ENCODE measurements at places on chromosomes 7 and 10. TPM values are rescaled to one million over a fixed set of nuclear protein-coding genes. Genes with fewer than 3 reads are reported as not detected.

The TEX36 gene
- not detected for polyA plus RNA-seq

The ZNF853 gene
- 46.8 TPM for polyA plus RNA-seq

The ADRB1 gene
- polyA plus RNA-seq, result 4.0 TPM

The GLRX3 gene
- polyA plus RNA-seq, result 101 TPM

The ZNF503 gene
- polyA plus RNA-seq, result 32.2 TPM

The HOXA1 gene
- polyA plus RNA-seq, result 3.1 TPM

The VAX1 gene
- not detected for polyA plus RNA-seq

The TRIL gene
- 66.0 TPM for polyA plus RNA-seq

The FBH1 gene
- polyA plus RNA-seq, result 74.0 TPM

The FAM221A gene
- polyA plus RNA-seq, result 20.6 TPM

The FOXI2 gene
- polyA plus RNA-seq, result 0.06 TPM

The FXYD4 gene
- not detected for polyA plus RNA-seq

The DNAJC1 gene
- polyA plus RNA-seq, result 16.1 TPM

The DOCK1 gene
- 39.0 TPM for polyA plus RNA-seq

The SPDYE8 gene
- polyA plus RNA-seq, result 1.6 TPM

The TBRG4 gene
- polyA plus RNA-seq, result 39.2 TPM

The PRKG1 gene
- 11.9 TPM for polyA plus RNA-seq

The SNCG gene
- polyA plus RNA-seq, result 545 TPM

The DDX50 gene
- polyA plus RNA-seq, result 34.2 TPM

The SEMA3C gene
- 52.9 TPM for polyA plus RNA-seq

The ADCYAP1R1 gene
- polyA plus RNA-seq, result 188 TPM

The RELN gene
- polyA plus RNA-seq, result 63.2 TPM

The PLXNA4 gene
- 25.1 TPM for polyA plus RNA-seq

The ARHGEF35 gene
- 0.89 TPM for polyA plus RNA-seq

The ALOX5 gene
- 3.8 TPM for polyA plus RNA-seq

The PDK4 gene
- 22.5 TPM for polyA plus RNA-seq

The EPHA1 gene
- polyA plus RNA-seq, result 6.6 TPM

The MLXIPL gene
- 4.4 TPM for polyA plus RNA-seq

The CFAP46 gene
- 14.2 TPM for polyA plus RNA-seq

The SKIDA1 gene
- polyA plus RNA-seq, result 4.9 TPM

The GPC2 gene
- 47.7 TPM for polyA plus RNA-seq

The TEX47 gene
- polyA plus RNA-seq, result not detected

The THNSL1 gene
- 8.8 TPM for polyA plus RNA-seq

The SCRN1 gene
- 150 TPM for polyA plus RNA-seq

The SP8 gene
- 7.7 TPM for polyA plus RNA-seq

The MRC1 gene
- polyA plus RNA-seq, result 2.4 TPM

The RTKN2 gene
- 13.0 TPM for polyA plus RNA-seq

The GIMAP8 gene
- 4.2 TPM for polyA plus RNA-seq

The IMPDH1 gene
- 64.5 TPM for polyA plus RNA-seq

The OR6V1 gene
- not detected for polyA plus RNA-seq

The MIOS gene
- 31.0 TPM for polyA plus RNA-seq

The DNAH11 gene
- 7.6 TPM for polyA plus RNA-seq

The GOLGA7B gene
- 42.7 TPM for polyA plus RNA-seq

The SEMA3A gene
- 11.7 TPM for polyA plus RNA-seq

The CFAP70 gene
- 8.8 TPM for polyA plus RNA-seq

The ABCB1 gene
- polyA plus RNA-seq, result 18.5 TPM

The GSTO2 gene
- polyA plus RNA-seq, result 5.6 TPM

The SP4 gene
- polyA plus RNA-seq, result 16.1 TPM

The MRLN gene
- polyA plus RNA-seq, result 2.8 TPM

The PTPN20 gene
- 13.2 TPM for polyA plus RNA-seq

The PIK3AP1 gene
- 3.9 TPM for polyA plus RNA-seq

The PSD gene
- 132 TPM for polyA plus RNA-seq

The CPN1 gene
- 0.25 TPM for polyA plus RNA-seq

The FZD8 gene
- 4.8 TPM for polyA plus RNA-seq

The GATA3 gene
- polyA plus RNA-seq, result 1.9 TPM

The ZNF777 gene
- polyA plus RNA-seq, result 19.4 TPM

The TAS2R41 gene
- polyA plus RNA-seq, result not detected

The FFAR4 gene
- polyA plus RNA-seq, result 0.30 TPM

Data from spinal cord (tissue), 10 donors.